PC-9 (cell line): ENCODE measurements at places on chromosomes 4 and X. TPM values are rescaled to one million over a fixed set of nuclear protein-coding genes. Genes with fewer than 3 reads are reported as not detected.
A peak's percentile ranks its signal among the peaks of the same experiment; 100 is the strongest.

DNA sequence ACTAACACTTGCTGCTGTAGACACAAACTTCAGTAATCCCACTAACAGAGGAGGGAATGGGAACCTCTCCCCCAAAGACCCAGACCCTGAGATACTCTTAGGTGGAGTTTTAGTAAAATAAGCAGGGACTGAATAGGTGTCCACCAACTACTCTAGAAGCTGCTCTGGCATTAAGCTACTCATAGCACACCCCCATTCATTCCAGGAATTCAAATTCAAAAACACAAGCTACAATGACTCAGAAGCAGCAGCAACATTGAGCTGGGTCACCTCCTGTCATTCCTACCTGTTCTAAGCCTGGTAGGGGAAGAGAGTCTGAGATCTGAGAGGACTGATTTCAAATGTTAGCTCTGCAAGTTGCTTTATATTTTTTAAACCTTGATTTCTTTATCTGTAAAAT lies 135.4 kb upstream of the FRMPD4 start:
- DNase-seq: no peak

DNA sequence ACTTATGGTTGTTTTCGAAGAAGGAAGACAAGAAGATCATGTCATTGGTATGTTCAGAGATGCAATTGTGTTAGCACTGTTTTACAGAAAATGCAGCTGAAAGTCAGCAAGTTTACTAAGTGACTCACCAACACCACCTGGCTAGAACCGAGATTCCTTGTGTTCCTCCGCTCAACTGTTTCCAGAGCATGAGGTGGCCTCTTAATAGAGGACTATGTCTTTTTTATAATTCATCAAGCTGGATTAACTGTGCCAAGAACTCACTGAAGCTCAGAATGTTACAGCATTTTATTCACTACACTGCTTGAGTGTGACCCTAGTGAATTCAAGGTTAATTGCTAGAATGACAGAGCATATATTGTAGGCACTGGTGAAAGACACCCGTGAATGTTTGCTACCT lies 1573.5 kb upstream of the TENM3 start:
- DNase-seq: no peak

CENPE gene
- 17.7 and 28.7 TPM in 2 replicates for total RNA-seq

DNA sequence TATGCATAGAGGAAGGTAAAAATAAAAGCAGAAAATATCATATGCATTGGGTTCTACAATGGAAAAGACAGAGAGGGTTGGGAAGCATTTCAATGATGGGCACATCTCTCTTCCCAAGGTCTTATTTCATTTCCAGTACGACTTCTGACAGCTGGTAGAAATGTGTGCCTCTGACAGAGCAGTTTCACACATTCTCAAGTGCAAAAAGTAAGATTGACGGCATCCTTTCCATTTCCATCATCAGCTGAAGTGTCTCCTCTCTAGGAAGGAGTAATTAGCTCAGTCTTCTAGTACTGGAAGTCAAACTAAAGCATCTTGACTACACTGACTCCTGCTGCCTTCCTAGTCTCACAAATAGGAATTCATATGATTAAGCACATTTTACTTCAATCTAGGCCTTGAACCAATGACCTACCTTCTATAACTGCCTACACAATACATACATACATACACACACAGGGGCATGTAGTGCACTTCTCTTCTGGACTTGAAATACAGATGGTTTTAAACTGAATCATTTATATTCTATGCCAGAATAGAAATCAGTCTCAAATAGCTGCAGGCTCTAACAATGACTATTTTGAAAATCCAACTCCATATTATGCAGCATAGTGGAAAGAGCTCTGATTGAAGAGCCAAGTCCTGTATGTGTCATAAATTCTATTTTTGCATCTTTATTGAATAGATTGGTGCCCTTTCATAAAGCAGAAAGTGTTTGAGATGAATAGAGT lies 473.4 kb downstream of the INPP4B start:
- DNase-seq: no peak

- DNase-seq: peak; percentile 21
Observed at GRCh38 chr4:82402196-82402775, 28.0 kb downstream of the HNRNPDL start.

OTUD6A gene
- total RNA-seq: not detected in 2 replicates

DNA sequence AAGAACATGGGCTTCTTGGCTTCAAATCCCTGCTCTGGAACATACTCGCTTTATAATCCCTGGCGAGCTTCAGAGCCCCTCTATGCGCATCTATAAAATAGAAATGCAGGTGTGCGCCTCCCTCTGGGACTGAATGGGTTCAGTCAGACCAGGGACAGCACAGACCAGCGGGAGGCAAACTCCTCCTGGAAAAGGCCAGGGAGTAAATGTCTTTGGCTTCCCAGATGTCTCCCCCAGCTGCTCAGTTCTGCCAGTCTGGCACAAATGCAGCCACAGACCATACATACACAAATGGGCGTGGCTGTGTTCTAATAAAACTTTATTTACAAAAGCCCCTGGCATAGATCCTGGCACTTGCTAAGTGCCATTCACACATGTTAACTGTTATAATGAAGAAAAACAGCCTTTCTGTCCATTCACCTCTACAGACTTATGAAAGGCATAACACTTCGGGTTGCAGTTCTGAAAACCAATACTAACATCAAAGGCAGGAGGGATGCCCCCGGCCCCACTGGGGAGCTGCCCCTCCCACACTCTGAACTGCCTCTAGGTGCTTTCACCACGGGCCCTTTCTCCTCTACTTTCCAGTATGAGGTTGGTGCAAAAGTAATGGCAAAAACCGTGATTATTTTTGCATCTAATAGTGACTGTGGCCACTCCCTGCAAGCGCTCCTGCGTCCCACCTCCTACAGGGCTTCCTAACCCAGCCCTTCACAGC lies 4.6 kb downstream of the JAKMIP1 start:
- DNase-seq: no peak

DNA sequence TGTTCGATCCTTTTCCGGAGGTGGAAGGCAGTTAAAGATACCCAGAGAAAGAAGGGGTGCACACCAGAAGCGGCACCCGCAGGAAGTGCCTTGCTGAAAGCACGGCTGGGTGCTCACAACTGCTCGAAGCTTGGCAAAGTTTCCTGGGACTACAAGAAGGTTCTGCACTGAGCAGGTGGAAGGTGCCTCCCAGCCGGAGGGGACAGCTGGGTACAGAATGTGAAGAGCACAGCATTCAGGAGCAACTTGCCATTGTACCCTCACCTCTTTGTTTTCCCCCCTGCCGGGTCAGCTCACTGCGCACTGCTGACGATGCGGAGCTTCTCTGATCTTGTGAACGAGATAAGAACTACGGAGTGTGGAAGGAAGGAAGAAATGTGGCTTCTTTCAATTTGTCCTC lies 289.2 kb downstream of the FBXW7 start:
- DNase-seq: no peak

DNA sequence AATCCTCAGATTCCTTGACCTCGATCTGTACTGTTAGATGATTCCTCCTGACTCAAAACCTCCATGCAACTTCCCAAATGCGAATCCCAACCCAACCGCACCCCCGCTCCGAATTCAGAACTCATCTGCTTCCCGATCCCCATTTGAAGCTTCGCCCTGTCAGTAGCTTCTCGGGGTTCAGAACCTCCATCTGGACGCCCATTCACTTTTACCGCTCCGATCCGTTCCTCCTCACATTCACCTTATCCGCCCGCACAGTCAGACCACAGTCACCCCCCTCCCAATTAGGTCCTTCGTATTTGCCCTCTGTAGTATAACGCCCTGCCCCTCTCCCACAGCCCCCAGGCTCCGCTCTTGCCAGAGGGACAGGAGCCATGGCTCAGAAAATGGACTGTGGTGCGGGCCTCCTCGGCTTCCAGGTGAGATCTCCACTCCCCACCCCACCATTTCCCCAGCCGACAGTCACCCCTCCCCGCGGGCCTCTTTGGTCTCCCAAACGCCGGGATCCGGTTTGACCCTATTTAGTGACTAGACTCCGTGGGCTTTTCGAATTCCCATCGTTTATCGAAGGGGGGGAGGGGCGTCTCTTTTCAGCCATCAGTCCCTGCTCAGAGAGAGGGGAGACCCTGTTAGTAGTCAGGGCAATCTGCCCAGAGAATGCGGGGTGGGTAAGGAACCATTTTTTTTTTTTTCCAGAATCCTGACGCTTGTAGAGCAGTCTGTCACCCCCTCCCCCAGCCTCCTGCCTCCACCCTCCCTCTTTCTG lies 691 bp downstream of the MAGED1 start:
- no peak for DNase-seq

CUL4B gene
- 98.6 and 154 TPM in 2 replicates for total RNA-seq

GRCh38 chrX:48531358-48531959 lies 8.1 kb upstream of the TBC1D25 start:
- DNase-seq: no peak

SOD3 gene
- 6.3 and 7.6 TPM in 2 replicates for total RNA-seq

GRCh38 chrX:8955511-8955910 lies 78.4 kb downstream of the FAM9B start:
- no peak for DNase-seq

- peak; percentile 35 for DNase-seq
Observed at GRCh38 chrX:118603981-118604380, 108.4 kb downstream of the DOCK11 start.

GRCh38 chr4:167339781-167340180 lies 105.5 kb upstream of the SPOCK3 start:
- no peak for DNase-seq

GRCh38 chrX:137263374-137263773 lies 229.6 kb upstream of the GPR101 start:
- DNase-seq: no peak

IGSF1 gene
- total RNA-seq: 0.23 and 0.48 TPM in 2 replicates

GRCh38 chr4:28082686-28083390 lies 1222.2 kb downstream of the STIM2 start:
- no peak for DNase-seq

DNA sequence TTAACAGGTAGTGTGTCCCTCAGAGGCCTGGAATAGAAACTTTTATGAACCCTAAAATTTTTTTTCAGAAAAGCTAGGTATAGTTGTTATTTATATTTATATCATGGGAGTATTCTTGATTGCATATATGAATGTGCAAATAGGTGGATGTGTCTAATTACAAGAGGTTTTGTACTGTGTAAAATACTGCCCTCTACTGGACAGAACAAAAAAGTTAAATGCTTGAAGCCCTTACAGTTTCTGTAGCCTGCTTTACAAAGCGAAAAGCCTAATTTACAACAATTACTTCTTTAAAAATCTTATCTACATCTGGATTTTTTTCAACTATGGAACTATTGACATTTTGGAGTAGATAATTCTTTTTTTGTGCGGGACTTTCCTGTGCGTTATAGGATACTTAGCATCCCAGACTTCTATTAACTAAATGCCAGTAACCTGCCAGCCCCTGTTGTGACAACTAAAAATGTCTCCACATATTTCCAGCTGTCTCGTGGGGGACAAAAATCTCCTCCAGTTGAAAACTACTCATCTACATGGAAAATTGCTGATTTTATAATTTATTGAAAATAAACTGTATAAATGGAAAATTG lies 35.1 kb downstream of the ENPEP start:
- DNase-seq: no peak

- DNase-seq: no peak
Observed at GRCh38 chrX:44989995-44990770, 117.2 kb downstream of the KDM6A start.

- DNase-seq: peak; percentile 64
Observed at GRCh38 chr4:152106113-152106763, 345.4 kb upstream of the GATB start.

CBR4 gene
- 28.9 and 35.7 TPM in 2 replicates for total RNA-seq

- no peak for DNase-seq
Observed at GRCh38 chr4:165343353-165344191, 16.1 kb downstream of the MSMO1 start.

GRCh38 chr4:155878611-155879010 lies 12.5 kb upstream of the ASIC5 start:
- DNase-seq: no peak

DNA sequence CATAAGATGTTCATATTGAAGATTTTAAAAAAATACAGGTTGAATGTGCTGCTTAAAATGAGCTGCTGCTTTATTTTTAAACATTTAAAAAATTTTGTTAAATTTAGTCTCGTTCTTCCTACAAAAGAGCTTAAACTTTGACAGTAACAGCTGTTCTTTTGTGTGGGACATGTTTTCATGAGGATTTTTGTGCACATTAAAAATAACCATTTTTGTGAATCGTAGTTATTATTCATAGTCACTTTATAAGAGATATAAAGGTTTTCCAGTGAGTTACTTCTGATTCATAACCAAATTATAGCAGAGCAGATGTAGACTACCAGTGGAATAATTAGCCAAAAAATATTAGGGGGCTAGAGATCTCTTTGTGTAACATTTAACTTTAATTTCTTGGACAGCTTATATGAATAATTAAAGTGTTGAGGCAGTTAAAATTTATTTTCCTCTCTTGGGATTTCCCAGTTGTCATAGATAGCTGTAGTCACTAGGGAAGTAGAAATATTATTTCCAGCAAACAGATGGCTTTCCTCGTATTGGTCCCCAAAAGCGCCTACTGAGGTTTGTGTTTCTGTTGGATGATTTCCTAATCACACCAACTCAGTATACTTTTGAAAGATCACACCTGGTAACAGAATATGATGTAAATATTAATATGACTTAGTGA lies 24.2 kb downstream of the RBPJ start:
- DNase-seq: no peak

MMRN1 gene
- total RNA-seq: not detected in 2 replicates

- no peak for DNase-seq
Observed at GRCh38 chr4:7055111-7055989, 12.2 kb downstream of the TADA2B start.

- DNase-seq: no peak
Observed at GRCh38 chr4:6393544-6394475, 78.6 kb downstream of the PPP2R2C start.

- DNase-seq: no peak
Observed at GRCh38 chrX:38206542-38206941, 14.1 kb downstream of the SRPX start.

ZNF630 gene
- 2.3 and 3.0 TPM in 2 replicates for total RNA-seq

UTP3 gene
- total RNA-seq: 15.1 and 16.4 TPM in 2 replicates

- no peak for DNase-seq
Observed at GRCh38 chrX:40467454-40467853, 113.3 kb upstream of the ATP6AP2 start.

SLC30A9 gene
- total RNA-seq: 37.0 and 47.6 TPM in 2 replicates

ZDHHC15 gene
- total RNA-seq: not detected in 2 replicates

DNA sequence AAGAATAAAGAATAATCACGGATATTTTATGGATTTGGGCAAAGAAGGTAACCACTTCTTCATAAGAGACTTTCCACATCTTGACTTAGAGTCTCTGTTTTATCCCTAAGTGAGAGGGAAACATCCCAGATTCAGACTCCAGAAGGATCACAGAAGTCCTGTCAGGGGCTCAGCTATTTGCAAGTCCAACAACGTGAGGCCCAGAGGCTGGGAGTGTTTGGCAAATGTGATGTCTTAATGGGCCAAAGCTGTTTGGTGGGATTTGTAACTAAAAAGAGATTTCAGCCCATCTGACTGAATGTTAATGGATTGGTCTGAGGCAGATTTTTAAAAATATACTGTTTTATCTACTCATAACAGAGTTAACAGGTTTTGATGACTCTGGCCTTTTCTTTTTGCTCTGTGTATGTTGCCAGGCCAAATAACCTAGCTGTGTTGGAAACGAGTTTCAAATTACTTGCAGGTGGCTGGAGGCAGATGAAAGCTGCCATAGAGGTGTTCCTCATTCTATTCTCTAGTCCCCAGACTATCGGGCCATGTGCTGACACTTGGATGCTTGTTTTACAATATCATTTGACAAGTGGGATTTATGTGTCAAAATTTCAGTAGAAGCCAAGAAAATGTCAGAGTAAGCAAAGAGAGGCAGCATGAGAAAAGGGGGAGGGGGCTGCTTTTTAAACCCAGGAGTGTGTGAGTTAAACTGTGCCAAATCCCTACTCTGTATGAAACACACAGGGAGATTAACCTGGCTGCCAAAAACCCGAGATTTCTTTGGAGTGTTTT lies 330.9 kb downstream of the DCHS2 start:
- DNase-seq: no peak

EGF gene
- total RNA-seq: 19.6 and 20.4 TPM in 2 replicates
